Ovary (tissue), 10 donors: ENCODE measurements at places on chromosomes 7 and 10. TPM values are rescaled to one million over a fixed set of nuclear protein-coding genes. Genes with fewer than 3 reads are reported as not detected.

DNA sequence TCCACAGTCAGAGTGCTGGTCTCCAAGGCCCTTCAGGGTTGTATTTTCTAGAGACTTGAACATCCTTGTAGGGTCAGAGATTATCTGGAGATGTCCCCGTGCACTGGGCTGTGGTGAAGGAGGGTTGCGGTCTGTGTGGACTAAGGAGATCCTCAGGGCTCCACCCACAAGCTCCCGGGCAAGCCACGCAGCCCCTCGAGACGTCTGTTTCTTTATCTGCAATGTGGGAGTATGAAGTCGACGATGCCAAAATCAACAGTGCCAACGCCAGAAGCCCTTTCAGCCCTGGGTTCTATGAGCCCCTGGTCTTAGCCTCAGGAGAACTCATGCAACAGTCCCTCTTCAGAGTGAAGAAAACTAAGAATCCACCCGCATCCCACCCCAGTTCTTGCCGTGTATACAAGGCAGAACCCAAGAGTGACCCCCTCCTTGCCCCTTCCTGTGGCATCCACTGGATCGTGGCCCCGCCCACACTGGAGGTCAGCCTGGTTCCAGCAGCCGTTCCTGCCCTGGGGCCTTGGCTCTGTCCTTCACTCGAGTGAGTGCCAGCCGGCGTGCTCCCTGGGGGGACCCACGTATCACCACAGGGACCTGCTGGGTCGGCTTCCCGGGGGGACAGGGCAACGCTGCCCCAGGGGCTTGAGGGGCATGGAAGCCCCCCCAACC is 6.0 kb upstream of the SHH start:
- DNase-seq = no peak

GRCh38 chr7:137772748-137773147 is 74.0 kb downstream of the DGKI start:
- no peak for DNase-seq

MUC3A gene
- 0.16 TPM for polyA plus RNA-seq

BTBD16 gene
- not detected for polyA plus RNA-seq

STOX1 gene
- 0.99 TPM for polyA plus RNA-seq

DNA sequence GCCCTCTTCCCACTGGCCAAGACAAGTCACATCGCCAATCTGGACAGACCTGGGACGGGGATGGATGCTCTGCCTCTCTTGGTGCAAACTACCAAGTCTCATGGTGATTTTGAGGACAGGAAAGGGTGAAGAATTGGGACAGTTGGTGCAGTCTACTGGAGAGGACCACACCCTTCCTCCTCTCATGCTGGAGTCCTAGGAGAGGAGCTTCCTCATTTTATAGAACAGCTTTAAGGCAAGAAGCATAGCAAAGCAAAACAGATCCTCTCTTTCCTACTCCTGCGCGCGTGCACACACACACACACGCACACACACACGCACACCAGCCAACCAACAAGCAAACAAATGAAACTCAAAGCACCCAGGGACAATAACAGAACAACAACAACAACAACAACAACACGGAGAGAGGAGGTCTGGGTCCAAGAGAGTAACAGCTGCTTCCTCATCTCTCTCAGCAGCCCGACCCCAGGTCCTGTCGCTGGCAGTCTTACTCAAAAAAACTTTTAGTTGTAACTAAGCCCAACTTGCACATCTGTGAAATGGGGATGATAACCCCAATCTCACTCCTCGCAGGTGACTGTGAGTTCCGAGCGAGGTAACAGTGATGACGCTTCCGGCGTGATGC is 83.4 kb downstream of the TMEM178B start:
- DNase-seq = no peak

DNA sequence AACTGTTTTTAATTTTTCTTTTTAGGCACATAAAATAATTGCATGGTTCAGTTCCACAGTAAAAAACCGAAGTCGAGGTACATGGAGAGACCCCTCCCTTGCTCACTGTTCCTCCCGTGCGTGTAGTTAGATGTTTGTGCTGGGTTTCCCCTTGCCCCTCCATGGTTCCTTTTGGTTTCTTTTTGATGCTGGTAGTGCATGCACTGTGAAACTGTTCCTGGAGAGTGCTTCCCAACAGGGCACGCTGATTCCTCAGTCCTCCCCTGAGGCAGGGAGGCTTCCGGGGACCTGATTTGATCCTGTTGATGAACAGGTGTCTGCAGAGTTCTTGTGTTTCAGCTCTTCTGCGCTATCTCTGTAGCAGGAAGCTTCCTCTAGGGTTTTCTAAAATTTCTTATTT is 69.5 kb downstream of the ADCY1 start:
- DNase-seq = no peak

FZD1 gene
- polyA plus RNA-seq = 19.0 TPM

- no peak for DNase-seq
Observed at GRCh38 chr10:90738885-90739284, 119.0 kb downstream of the HTR7 start.

DNA sequence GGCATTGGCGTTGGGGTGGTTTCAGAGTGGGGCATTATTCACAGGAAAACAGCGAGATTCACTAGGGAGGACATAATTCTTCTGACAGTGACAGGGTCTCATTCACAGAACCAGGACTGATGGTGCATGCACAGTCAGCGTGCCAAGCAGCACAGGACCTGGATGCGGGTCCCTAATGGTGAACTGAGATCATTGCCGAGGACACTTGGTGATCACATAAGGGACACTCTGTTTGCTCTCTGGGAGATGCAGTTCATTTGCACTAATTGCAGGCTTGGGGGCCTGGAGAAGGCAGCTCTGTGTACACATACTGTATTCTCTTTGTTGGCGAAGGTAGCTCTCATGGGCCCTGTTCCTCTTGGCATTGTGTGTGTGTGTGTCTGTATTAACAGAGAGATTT is 716.1 kb downstream of the PHTF2 start:
- no peak for DNase-seq

C7orf33 gene
- polyA plus RNA-seq = not detected

AKR1C8 gene
- not detected for polyA plus RNA-seq

DNA sequence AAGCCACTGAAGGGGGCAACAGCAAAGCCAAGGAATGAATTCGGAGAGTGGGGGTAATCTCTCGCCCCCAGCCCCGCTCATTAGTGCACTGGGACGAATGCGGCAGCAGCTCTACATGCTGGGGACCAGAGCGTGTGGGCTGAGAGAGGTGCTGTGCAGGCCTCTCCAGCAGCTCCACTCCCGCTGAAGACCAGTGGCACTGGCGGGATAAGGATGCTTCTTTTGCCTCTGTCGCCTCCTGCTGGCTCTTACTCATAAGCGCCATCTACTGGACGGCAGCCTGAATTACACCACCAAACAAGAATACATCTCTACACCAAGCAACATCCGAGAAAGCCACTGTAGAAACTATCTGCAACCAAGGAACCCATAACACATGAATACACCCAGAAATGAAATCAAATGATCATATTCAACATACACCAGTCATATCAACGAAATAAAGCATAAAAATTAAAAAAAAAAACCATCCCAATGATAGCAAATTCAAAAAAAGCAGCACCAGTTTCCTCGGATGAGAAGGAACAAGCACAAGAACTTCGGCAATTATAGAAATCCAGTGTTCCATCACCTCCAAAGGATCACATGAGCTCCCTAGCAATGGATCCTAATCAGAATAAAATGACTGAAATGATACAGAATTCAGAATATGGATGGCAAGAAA is 79.0 kb upstream of the TMEM168 start:
- DNase-seq = no peak

DNA sequence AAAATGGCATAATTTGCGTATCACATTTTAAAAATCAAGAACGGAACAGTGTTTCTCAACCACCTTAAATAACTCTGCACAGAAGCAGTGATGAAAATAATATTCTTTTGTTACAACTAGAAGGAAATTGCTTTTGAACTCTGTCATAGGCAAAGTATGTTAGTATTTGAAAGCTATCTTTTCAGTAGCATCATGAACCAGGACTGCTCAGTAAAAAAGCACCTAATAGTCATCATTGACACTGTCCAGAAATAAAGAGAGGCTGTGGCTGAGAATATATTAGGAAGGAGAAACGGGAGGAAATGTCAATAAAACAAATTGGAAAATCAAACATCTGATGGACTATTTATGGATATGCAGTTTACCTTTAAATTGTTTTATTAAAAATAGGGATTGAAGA is 237.2 kb upstream of the AKR1E2 start:
- no peak for DNase-seq

DNA sequence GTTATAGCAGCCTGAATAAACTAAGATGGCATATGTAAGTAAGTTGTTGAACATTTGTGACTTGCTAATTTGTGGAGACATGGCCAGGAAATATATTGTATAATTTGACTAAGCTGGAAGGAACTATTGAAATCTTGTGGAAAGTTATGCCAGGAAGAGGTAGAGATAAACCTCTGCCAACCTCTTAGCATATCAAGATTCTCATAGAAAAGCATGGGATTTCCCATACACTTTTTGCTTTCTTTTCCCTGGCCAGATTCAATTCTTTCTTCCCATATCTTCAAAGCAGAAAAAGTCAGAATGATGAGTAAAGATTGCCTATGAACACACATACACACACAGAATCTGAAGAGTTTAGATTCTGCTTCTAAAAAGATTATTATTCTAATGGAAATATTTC is 216.2 kb downstream of the SEMA3D start:
- no peak for DNase-seq

- no peak for DNase-seq
Observed at GRCh38 chr7:83547526-83547925, 101.4 kb downstream of the SEMA3E start.
